ENCODE measurements at places on chromosomes 16 and 17.

- no peak for DNase-seq
These were observed 23.7 kb upstream of the CYLD start for GRCh38 chr16:50718061-50718760.

- DNase-seq: no peak
These were observed 44.3 kb downstream of the PLXDC1 start for GRCh38 chr17:39107155-39107554.

GRCh38 chr16:470418-470817 is 45.0 kb downstream of the RAB11FIP3 start:
- no peak for DNase-seq

GRCh38 chr17:57235124-57235523 is 21.2 kb upstream of the MSI2 start:
- DNase-seq: no peak

GRCh38 chr16:68259007-68259825 is 5.1 kb upstream of the SLC7A6 start:
- no peak for DNase-seq

- no peak for DNase-seq
These were observed 48.5 kb downstream of the RAI1 start for GRCh38 chr17:17729620-17730249.

DNA sequence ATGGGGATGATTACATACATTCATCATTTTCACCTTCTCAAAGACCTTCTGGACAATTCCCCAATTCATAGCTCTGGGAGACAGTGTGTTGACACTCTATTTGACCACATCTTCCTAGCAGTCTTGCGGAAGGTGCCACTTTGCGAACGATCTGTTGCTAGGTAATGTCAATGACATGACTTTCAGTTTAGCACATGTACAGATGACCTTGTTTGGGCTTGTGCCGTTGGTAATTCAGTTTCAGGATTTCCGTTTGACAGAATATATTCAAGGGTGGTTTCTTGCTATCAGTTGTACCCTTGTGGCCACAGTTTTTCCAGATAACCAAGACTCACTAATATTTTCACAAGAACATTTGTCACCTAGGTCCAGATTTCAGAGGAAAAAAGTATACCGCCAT is 478.2 kb downstream of the WWOX start:
- no peak for DNase-seq

DNA sequence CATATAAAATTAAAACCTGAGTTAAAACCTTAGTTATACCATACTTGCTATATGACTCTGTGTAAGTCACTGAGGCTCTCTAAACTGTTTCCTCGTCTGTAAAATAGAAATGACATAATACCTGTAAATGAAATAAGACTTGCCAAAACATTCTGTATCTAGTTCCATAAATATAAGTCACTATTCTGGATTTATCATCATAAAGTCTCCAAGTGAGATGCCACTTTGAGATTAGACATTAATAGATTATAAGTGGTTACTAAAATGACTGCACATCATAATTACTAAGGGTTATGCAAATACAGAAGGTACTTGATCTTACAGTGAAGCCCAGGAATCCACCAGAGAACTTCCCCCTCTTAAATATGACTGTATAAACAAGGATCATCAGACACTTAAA is 12.0 kb upstream of the BRIP1 start:
- DNase-seq: no peak
